Fibroblast of upper back skin (primary cell): ENCODE measurements at places on chromosomes 6 and 20.

GRCh38 chr20:50790651-50791277, 4.1 kb upstream of the BCAS4 start:
- peak; percentile 92 for DNase-seq

DNA sequence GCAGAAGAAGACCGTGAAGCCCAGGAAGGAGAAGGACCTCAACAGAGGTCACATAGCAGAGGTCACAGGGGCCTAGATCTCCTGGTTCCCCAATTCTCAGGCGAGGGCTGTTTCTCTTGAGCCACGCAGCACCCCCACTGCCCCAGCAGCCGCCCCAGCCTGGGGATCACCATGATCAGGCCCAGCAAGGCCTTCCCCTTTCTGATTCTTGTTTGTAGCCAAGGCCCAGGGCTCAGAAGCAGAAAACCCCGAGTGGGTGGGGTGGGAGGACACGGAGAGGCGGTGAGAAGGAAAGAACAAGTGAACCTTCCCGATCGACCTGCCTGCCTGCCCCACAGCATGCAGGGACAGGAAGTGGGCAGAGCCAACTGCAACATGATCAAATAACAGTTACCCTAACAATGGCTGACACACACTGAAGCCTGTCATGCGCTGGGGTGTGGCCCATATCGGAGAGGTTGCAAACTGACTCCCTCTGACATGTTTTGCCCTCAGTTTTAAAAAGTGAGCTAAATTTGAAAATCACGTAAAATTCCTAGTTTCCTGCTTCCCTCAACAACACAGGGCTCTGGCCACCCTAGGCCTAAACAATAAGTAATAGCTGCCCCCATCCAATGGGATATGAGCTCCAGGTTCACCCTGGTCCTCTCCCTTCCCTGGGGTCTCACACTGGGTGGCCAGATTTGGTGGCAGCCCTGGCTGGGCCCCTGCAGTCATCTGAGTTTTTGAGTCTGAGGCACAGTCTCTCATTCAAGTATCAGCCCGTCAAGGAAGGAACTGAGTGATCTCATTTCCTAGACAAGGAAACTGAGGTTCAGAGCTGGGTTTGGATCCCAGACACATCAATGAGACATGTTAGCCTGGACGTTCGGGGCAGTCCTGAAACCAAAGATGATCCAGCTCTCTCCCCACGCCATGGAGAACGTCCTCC, 6.5 kb downstream of the PEDS1 start:
- DNase-seq, result no peak

- DNase-seq, result no peak
These were observed 458.0 kb upstream of the SOX4 start for GRCh38 chr6:21135484-21136013.

- no peak for DNase-seq
These were observed 209.7 kb downstream of the HDGFL1 start for GRCh38 chr6:22779062-22779461.

GRCh38 chr6:149129371-149130077, 188.0 kb upstream of the TAB2 start:
- DNase-seq, result peak; percentile 71

GRCh38 chr6:1812487-1812886, 202.8 kb downstream of the FOXC1 start:
- DNase-seq, result no peak
